ENCODE measurements at places on chromosomes 6 and 20.

DNA sequence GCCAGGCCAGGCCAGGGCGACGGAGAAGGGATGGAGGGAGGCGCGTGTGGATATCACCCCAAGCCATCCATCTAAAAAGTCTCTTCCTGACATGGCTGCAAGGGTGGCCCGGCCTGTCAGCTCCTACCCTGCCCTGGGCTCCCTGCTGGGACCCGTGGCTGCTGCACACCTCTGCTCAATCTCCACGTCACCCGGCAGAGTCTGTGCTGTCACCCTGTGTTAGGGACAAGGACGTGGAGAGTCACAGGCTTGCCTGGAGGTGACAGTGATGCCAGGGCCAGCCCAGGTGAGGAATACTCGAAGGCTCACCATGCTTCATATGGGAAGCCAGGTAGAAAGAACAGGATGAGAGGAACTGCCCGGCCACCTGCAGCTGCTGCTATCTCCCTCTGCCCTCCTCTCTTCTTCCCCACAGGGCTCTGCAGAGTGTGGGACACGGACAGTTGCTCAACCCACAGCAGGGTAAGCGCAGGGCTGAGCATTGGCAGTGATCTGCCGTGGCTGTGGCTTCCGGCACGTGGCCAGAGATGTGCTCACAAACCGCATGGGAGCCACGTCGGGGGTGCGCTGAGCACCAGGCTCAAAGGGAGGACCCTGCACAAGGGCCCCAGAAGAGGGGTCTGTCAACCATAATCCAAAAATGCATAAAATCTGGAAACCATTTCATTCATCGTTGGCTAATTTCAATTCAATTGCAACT, 214.3 kb downstream of the DLL1 start:
- no peak for DNase-seq

- DNase-seq = no peak
Measured at GRCh38 chr6:137219664-137220252, 573 bp upstream of the IFNGR1 start.

- no peak for DNase-seq
Measured at GRCh38 chr20:7758406-7758805, 181.9 kb downstream of the HAO1 start.

GRCh38 chr6:78324213-78324612, 543.1 kb upstream of the IRAK1BP1 start:
- peak; percentile 15 for DNase-seq

- DNase-seq = no peak
Measured at GRCh38 chr6:157708933-157709332, 114.1 kb upstream of the SNX9 start.

DNA sequence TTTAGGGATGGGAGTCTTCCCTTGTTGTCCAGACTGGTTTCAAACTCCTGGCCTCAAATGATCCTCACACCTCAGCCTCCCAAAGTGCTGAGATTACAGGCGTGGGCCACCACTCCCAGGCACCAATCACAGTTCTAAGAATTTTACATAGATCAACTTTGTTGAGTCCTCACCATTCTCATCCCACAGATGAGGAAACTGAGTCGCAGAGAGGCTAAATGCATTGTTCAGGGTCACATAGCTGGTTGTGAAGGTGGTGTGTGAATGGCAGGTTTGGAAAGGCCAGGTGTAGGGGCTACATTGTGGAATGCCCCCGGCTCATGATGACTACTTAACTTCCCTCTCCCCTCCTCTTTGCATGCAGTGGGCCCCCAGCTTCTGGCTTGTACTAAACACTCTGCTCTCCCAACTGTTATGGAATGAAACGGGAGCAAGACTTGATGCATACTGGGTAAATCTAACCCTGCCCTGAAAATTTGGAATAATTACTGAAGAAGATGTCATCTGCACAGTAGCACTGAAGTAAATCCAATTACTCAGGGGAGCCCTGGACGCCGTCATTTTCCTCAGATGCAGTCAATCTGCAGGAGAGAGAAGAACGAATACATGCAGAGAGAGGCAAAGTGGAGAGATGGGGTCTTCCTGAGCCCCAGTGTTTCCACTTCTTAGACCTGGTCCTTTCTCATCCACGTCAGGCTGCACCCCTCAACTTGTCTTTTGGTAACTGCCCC, 102.3 kb upstream of the ZNF217 start:
- DNase-seq = no peak

- DNase-seq = no peak
Measured at GRCh38 chr6:140504776-140505175, 1130.3 kb upstream of the CITED2 start.

DNA sequence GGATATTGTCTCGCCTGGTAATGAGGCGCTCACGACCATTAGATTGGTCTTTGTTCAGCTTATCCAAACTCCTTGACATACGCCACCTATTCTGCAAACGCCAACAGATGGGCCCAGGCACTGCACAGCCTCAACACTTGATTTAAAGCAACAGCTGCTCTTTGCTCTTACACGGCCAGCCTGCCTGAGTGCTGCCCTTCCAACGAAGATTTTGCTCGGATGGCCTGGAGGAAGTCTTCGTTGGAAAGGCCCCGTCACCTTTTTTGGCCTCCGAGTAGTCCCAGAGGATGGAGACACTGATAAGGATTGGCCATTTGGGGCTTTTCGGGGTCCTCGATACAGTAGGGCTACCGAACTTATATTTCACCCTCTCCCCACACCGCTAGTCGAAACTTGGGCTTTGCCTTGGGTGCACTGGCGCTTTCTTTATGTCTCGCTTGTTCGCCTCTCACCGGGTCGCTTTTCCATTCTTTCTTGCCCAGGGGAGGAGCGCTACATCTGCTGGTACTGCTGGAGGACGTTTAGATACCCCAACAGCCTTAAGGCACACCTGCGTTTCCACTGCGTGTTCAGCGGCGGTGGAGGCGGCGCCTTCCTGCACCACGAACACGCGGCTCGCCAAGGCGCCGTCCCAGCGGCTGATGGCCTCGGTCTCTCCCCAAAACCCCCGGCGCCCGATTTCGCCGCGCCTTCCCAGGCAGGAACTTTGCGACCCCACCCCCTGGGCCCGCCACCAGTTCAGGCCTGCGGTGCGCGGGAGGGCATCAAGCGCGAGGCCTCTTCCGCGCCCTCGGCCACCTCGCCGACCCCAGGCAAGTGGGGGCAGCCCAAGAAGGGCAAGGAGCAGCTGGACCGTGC, 6.1 kb downstream of the PRDM13 start:
- DNase-seq = no peak

GRCh38 chr6:72651174-72651573, 29.3 kb downstream of the KCNQ5 start:
- DNase-seq = no peak

GRCh38 chr6:157265186-157265585, 58.1 kb downstream of the TMEM242 start:
- DNase-seq = no peak

GRCh38 chr6:1678201-1678600, 68.5 kb downstream of the FOXC1 start:
- DNase-seq = no peak

GRCh38 chr6:33896391-33897188, 92.8 kb upstream of the MLN start:
- peak; percentile 47 for DNase-seq

DNA sequence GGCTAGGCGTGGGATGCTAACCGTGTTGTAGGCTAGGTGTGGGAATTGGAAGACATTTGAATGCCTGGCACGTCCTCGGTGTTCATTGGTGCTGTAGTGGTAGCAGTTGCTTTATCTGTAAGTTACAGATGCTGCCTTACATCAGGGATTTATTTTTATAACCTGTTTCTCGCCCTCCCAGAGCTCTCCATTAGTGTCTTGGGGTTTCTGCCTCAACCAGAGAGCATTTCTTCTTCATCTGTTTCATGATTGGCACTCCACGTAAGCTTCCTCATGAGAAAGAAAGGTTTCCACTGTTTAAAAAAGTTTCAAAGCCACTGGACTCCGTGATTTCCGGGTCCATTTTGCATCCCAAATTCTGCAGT, 9.0 kb downstream of the IGF2R start:
- DNase-seq = no peak

DNA sequence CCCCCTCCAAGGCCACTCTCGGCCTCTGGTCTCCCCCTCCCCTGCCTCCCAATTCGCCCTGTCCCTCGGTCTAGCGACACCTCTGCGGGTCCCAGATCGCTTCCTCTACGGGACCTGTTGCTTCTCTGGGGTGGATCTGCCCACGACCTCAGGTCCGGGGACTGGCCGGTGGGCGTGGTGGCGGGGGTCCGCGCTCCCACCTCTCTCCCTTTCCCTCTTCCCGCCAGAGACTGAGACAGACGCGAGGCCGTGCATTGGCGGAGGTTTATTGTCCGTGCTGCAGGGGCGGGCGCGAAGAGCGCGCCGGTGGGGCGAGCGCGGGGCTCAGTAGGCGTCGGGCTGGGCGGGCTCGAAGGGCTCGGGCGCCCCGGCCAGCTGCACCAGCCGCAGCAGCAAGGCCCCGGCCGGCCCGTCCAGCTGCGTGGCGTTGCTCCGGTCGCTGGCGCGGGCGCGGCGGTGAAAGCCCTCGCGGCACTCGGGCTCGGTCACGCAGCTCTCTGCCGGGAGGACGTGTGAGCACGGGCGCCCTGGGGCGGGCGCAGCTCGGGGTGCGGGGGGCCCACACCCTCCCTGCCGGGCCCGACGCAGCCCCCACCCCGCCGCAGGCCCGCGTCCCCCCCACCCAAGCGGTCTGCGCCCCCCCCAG, 2.1 kb downstream of the AVP start:
- no peak for DNase-seq

- no peak for DNase-seq
Measured at GRCh38 chr6:81847866-81848265, 95.4 kb upstream of the TENT5A start.

GRCh38 chr6:157128235-157128775, 195.0 kb downstream of the TMEM242 start:
- DNase-seq = no peak

DNA sequence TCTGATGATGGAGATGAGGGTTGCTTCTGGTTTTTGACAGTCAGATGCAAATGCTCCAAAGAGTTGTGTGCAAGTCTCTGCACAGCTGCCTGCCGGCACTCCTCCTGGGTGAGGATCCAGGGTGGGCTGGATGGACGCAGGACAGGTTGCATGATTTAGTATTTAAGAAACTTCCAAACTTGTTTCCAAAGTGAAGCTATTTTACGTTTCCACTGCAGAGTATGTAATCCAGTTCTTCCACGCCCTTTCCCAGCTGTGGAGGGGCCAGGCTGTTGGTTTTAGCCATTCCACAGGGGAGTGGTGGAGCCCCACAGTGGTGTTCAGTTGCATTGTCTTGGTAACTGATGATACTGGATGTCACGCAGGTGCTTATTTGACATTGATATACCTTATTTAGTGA, 157.3 kb downstream of the THBS2 start:
- no peak for DNase-seq

DNA sequence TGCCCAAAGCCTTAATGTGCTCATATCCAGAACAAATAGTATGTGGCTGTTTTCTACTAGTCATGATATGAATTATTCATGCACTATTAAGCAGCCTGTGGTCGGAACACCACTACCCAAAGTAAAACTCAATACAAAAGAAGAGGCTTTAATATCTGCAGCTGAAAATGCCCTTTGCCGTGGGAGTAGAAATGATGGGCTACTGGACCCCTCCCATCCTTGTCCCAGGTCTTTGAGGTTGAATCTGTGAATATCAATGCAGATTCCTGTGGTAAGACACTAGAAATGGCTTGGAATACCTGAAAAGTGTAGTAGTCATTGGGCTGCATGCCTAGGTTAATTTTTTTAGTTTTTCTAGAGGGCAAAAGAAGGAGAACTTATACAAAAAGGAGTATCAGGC, 303.7 kb downstream of the TBC1D7 start:
- DNase-seq = peak; percentile 17

DNA sequence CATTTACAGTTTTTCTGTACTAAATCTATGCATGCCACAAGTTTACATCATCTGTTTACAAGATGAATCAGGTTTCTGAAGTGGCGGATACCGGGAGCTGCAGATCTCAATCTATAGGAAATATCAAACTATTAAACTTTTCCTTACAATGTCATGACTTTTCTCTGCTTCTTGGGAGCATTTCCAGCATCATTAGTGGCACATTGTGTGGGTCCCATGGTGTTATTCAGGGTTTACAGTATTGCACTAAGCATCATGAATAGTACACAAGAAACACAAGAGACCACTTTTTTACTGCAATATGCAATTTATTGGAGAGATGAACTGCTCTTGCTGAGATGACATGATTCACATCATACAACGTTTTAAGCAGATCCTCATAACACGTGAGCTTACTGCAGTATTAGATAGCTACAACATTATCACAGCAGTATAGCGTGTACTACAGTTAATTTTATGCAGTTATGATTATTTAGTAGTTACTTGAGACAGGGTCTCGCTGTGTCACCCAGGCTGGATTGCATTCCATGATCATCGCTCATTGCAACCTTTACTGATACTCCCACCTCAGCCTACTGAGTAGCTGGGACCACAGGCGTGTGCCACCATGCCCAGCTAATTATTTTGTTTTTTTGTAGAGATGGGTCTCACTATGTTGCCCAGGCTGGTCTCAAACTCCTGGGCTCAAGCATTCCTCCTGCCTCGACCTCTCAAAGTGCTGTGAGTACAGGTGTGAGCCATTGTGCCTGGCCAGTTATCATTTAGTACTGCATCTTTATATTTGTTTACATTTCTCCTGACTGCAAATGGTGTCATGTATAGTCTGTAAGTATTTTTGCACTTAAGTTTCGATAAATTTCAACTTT, 18.4 kb downstream of the BLTP3A start:
- DNase-seq = peak; percentile 48

DNA sequence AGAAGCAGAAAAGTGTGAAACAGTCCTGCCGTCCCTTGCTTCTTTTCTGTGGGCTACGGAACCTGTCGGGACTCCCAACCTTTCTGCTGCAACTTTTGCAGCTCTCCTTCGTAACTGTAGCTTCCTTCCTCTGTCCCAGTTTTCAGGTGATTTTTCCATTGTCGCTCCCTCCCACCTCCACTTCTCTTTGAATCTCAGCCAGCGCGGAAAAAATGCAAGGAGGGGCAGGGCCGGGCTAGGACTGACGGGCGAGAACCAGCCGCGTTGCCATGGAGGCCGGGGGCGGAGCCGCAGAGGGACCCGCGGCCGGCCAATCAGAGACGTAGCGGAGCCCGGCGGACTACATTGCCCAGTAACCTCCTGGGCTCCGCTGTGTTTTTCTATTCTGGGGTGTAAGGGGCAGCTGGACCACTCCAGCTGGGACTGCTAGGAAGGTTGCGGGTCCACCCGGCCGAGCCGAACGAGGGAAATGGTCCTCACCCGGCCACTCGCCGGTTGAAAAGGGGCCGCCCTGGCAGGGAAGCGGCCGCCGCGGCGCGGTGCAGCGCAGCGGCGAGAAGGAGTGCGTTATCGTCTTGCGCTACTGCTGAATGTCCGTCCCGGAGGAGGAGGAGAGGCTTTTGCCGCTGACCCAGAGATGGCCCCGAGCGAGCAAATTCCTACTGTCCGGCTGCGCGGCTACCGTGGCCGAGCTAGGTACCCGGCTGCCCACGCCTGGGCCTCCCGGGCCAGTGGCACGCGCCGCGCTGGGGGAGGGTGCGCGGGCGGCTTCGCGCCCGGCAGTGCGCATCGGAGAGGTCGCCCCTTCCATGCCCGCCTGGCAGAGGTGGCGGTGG, at the start of the genes CYP39A1 and SLC25A27:
TSS of gene CYP39A1 (minus strand) at position 216 of the 836 bp plus-strand sequence. CDS start 236 bp downstream, outside the sequence.
TSS of gene SLC25A27 (plus strand) at position 373 of the 836 bp plus-strand sequence. CDS start at position 591, 218 bp downstream.
- peak; percentile 93 for DNase-seq

- DNase-seq = no peak
Measured at GRCh38 chr6:16038938-16039337, 89.9 kb upstream of the MYLIP start.
